ENCODE measurements at places on chromosomes 2 and 18.

DNA sequence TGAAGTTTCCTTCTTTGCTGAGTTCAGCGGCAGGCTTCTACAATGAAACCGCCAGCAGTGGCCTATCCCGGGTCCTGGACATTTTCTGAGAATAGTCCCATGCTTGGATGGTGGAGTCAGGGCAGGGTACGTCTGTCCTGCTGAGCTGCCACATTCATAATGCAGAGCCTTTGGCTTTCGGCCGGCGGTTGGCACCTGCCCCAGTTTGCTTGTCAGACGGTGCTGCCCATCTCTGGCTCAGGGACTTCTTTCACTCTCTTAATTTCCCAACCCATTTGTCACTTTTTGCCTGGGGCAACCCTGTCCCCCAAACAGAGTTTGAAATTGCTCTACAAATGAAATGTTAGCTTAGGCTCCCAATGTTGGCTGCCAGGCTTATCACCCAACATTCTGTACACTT, 57.2 kb downstream of the SOX11 start:
- no peak for DNase-seq

- no peak for DNase-seq
Observed at GRCh38 chr18:56462276-56462675, 176.1 kb downstream of the TXNL1 start.

- no peak for DNase-seq
Observed at GRCh38 chr2:238727585-238728329, 120.1 kb upstream of the TWIST2 start.

- no peak for DNase-seq
Observed at GRCh38 chr2:10750610-10751009, 29.2 kb downstream of the ATP6V1C2 start.

DNA sequence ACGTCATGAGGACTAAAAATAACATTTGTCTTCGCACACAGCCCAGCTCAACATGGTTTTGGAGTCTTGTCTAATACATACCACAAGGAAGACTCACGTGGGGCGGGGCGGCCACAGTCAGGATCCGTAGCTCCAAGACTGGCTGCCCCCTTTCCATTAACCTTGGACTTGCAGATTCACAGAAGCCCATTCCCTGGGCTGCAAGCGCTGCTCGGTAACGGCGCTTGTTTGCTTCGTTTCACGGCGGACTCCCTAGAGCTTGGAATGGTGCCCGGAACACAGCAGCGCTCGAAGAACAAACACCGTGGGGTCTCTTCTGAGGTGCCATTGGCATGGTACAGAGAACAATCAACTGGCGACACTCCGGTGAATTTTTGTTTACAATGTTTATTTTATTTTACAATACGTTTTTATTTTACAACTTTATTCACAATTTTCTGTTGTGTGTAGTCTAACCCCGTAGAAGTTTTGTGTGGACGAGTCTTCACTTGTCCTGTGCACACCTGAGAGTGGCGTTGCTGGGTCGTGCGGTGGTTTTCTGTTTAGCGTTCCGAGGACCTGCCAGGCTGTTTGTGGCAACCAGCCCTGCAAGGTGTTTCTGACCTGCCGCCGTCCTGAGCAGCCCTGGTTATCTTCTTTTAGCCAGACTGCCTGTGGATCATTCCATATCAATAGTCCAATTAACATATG, 126.5 kb downstream of the GALR1 start:
- no peak for DNase-seq

- no peak for DNase-seq
Observed at GRCh38 chr2:232263295-232263694, 115.3 kb upstream of the ALPP start.

DNA sequence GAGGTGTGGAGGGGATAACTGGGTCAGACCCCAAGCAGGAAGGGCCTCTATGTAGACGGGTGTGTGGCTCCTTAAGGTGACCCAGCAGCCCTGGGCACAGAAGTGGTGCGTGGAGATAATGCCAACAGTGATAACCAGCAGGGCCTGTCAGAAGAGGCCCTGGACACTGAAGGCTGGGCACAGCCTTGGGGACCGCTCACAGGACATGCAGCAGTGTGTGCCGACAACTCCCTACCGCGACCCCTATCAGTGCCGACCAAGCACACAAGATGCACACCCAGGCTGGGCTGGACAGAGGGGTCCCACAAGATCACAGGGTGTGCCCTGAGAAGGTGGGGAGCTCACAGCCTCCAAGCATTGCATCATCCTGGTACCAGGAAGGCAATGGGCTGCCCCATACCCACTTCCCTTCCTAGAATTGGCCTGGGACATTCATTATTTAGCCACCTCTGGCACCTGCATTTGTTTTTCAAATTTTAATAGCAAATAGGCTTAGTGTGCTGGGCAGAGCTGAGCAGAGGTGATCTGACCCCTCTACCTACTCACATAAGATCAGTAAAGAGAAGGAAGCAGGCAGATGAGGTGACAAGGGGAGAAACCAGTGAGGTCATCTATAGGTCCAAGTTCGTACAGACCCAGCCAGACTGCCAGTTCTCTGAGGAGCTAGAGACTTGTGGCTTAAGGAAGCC, 55.2 kb downstream of the BCL11A start:
- no peak for DNase-seq

- no peak for DNase-seq
Observed at GRCh38 chr2:188971432-188971861, 2.7 kb upstream of the COL3A1 start.

- no peak for DNase-seq
Observed at GRCh38 chr2:234998404-234999211, 46.8 kb downstream of the SH3BP4 start.

All from activated naive CD4-positive, alpha-beta T cell treated with anti-CD3 and anti-CD28 coated beads, Interleukin-2, amount 50 U/mL, for 16 hours (primary cell).